ENCODE measurements at places on chromosomes 2 and 18.

GRCh38 chr18:50734886-50735285 is 84.9 kb downstream of the MRO start:
- no peak for DNase-seq

DNA sequence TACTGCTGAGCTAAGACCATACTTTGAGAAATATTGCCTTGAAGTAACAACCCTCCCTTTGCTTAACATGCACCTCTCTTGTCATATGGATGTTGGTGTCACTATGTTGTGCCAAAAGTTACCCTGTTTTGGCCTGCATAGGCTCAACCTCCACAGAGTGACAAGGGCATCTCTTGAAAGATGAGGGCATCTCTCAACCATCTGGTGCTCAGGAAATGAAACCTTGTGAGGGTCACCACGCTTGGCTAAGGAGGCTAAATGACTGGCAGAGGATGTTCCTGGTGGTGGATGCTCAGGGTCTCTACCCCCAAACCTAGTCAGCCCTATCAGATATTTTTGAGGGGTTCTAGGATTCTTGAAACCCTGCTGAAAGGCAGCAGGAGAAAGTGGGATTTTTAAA is 2.3 kb downstream of the LHCGR start:
- no peak for DNase-seq

GRCh38 chr2:10331702-10332401 is 29.1 kb downstream of the HPCAL1 start:
- DNase-seq: no peak

DNA sequence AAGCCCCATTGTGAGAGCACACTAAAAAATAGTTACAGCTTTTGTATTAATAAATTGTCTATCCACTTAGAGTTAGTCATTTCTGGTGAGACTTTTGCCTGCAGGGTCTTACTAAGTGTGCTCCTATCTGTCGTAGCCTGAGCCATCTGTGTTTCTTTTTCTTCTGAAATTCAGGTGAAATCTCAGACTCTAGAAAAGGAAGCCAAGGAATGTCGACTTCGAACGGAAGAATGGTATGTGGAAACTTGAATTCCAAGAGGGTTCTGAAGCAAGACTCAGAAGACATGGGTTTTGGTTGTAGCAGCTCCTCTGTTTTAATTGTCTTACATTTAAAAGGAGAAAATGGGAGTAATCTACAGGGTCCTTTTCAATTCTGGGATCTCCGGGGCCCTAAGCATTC is 70.0 kb upstream of the STON1 start:
- no peak for DNase-seq

DNA sequence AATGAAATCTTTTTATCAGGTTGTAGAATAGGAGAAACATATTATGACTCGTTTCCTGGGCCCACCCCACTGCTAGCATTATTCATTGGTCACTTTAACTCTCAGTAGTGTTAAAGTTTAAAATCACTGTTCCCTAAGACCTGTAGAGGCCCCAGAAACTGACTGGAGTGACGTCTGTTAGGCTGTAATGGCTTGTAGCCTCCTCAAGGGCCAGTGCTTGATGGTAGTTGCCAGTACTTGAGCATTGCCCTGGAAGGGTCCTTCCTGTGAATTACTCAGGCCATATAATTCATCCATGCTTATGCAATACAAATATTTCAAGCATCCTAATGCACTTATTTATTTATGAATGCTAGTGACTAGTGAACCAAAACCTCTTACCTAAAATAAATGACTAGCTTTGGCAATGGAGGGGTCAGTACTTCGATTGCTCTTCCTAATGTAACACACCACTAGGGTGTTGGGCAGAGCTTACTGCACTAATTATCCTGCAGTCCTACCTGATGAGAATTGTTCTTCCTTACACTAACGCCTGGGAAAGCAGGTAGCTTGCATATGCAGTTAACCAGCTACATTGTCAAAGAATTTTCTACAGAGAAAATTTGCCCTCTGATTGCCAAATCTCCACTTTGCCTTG is 31.2 kb downstream of the ARHGAP25 start:
- DNase-seq: peak; percentile 45

DNA sequence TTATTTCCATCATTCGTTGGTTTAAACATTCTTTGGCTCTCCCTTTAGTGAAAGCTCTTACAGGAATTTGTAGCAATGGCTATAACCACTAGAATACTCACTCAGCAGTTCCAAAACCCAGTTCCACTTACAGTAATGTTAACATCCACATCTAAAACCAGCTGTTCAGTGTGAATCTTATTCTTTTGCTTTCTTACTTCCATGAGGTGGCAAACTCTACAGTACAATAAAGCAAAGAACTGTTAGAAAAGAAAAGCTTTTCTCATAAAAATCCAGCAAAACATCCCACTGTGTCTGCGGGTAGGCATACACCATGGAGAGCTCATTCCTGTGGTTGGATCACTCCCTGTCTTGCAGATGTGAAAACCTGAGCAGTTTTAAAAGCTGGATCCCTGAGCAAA is 147.1 kb downstream of the ARHGAP28 start:
- DNase-seq: peak; percentile 46

GRCh38 chr18:76721207-76721996 is 101.0 kb upstream of the ZNF236 start:
- DNase-seq: no peak

DNA sequence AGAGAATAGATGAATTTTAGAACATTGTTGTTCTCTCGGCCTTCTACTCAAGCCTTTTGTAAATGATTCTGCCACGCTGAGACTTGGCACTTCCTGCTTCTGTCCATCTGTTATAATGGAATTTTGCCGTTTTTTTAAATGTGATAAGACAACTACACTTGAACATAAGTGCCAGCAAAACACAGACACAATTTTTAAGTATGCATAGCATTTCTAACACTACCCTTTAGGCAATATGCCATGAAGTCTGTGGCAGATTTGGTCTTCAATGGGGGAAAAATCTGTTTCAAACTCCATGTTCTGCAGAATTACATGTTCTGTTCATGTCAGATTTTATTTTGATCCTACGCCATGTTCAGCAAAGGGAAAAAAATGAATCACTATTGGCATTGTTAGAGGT is 1170.7 kb upstream of the SLC39A10 start:
- DNase-seq: no peak

GRCh38 chr2:159101755-159102489 is 133.5 kb downstream of the TANC1 start:
- DNase-seq: no peak

DNA sequence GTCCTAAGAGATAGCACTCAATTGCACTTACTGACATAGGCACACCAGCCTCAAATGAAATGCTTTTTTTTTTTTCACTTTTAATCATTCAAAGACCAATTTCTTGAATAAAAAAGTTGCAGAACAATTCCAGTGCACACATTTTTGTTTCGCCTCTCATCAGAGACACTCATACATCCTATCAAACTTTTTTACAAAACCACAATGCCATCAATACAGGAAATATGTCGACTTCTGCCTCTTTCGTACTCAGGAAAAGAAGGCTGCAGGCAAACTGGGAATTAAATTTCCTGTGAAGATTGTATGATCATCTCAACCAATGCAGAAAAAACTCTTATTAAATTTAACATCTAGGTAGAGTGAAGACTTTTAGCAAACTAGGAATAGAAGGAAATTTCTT is 112.4 kb downstream of the DNER start:
- peak; percentile 8 for DNase-seq

DNA sequence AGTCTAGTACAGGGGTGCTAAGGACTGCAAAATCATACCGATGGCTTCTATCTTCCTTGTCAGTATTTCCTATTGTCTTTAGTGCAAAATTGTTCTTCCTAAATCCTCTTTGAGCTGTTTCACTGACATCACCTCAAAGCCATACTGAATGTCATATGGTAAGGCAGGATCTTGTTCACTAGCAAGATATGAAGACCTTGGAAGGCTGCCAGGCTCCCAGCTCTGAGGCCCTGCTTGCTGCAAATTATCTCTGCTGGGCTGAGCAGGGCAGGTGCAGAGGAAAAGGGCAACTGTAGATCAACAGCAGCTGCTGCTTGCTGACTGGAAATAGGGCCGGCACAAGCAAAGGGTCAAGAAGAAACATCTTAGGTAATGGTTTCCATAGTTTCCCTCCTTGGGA is 58.2 kb downstream of the PMAIP1 start:
- peak; percentile 63 for DNase-seq

GRCh38 chr18:24009651-24010333 is 4.8 kb upstream of the TTC39C start:
- DNase-seq: no peak

- DNase-seq: no peak
Measured at GRCh38 chr2:128323555-128323931, 4.9 kb upstream of the HS6ST1 start.

DNA sequence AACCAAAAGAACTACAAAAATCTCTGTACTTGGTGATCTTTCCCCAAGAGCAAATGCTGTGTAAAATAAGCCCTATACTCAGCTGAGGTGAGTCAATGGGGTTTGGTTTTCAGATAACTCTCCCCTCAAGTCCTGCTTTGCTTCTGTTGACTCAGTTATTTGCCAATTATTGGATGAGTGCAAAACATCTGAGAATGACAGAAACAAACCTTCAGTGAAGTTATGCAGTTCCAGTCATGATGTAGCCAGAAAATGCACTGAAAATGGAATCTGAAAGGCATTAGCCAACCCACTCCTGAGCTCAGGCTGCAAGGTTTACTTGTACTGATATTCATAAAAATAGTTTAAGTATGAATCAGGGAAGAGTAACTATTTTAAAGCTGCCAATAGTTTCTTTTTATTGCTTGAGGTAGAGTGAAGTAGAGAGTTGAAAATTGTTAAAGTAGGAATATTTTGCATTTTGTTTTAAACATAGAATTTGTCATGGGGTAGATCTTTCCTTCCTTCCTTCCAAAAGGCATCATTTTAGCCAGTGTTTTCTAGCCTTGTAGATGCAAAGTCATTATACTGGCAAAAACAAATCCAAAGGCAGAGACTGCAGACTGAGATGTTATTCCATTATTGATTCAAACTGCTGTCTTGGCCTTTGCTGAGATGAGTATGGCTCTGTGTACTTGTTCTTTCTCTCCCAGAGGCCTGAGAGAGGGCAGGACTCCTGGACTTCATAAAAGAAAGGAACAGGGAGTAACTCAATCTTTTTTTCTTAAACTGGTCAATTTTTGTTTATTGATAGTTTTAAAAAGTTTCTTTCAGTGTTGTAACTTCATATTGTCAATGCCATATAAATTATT is 215.3 kb downstream of the RND3 start:
- peak; percentile 85 for DNase-seq

GRCh38 chr2:166375195-166375735 is 479 bp downstream of the SCN9A start:
- peak; percentile 27 for DNase-seq

Data from astrocyte (in vitro differentiated cells and primary cell).